NCI-H345 (cell line): ENCODE measurements at places on chromosomes 12 and 14.
A peak's percentile ranks its signal among the peaks of the same experiment; 100 is the strongest.

- no peak for DNase-seq
Measured at GRCh38 chr14:28323366-28323765, 443.2 kb upstream of the FOXG1 start.

DNA sequence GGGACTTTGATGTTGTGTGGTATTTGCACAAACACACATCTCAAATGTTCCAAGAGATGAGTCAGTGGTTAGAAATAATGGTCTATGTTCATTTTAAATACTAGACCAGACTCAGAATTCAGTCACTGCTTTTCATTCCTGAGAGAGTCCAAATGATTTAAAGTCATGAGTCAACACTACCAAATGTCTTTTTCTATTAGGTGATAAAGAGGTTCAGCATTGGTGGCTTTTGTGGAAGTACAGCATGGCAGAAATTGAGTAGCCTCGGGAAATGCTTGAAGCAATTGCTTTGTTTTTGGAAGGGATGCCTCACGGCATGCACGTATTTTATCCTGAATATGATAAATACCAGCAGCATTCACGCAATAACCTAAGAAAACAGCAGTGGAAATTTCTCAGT is 115.7 kb downstream of the DIO2 start:
- DNase-seq = no peak

DNA sequence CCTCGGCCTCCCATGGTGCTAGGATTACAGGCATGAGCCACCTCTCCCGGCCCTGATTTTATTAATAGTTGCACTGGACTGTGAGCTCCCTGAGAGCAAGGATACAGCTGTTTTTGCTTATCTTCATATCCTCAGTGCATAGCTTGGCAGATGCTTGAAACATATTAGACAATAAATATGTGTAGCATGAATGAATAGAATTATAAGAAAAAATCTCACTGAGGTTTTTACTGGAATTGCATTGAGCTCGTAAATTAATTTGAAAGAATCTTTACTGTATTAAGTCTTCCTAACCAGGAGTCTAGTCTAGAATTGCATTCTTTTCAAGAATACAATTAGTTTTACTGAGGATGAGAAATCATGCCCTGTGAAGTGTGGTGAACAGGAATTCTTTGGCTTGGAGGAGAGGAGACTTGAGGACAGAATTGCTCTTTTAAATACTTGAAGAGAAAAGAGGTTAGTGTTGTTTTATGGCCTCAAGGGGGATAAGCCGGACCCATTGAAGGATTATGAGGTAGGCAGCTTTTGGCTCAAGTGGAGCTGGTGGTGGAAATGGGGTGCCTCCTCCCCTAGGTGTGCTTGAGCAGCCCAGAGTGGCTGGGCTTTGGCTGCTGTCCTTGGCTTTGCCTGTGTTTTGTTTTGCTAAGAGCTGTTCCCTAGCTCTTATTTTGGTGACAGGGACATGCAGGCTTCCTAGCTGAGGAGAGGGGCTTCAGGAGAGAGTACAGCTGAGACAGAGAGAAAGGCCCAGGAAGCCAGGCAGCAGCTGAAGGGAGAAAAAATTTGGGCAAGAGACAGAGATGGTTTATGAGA is 34.0 kb downstream of the PLEKHD1 start:
- no peak for DNase-seq

DNA sequence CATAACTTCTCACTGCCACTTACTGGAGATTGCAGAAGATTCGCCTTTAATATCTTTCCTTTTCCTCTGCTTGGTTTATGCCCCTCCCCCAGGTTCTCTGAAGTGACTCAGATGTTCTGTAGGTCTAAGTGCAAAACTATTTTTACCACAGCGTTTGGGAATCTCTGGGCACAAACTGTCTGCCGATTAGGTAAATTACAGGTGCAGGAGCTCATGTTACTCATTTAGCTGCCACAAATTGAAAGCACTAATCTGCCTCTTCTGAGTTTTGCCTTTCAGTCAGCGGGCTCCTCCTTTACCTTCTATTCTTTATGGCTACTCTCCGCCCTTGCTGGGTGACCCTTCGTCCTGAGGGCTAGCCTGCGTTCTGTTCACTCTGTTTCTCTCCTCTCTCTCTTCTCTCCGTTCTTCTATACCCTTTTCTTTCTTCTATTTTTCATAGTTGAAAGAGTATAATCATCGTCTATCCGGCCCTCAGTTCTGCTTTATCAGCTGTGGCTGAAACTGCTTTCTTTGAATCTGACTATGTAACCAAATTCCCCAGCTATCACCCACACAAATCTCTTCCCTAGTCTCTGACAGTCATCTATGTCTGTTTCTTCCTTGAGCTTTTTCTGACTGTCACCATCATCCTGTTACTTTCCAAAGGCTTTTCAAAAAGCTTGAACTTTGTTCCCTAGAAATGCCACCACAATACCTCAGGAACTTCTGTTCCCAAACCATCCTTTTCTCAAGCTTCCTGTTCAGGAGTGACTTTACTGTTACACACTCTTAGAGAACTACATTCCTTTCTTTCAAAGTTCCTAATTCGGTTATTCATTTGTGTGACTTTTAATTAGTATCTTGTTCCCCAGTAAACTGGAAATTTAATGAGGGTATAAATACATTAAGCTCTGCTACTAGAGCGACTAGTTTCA is 4.3 kb upstream of the MYF6 start:
- no peak for DNase-seq

- no peak for DNase-seq
Measured at GRCh38 chr14:23319746-23320583, 1.3 kb upstream of the PABPN1 start.

- no peak for DNase-seq
Measured at GRCh38 chr12:132186857-132187620, 42.8 kb downstream of the NOC4L start.

DNA sequence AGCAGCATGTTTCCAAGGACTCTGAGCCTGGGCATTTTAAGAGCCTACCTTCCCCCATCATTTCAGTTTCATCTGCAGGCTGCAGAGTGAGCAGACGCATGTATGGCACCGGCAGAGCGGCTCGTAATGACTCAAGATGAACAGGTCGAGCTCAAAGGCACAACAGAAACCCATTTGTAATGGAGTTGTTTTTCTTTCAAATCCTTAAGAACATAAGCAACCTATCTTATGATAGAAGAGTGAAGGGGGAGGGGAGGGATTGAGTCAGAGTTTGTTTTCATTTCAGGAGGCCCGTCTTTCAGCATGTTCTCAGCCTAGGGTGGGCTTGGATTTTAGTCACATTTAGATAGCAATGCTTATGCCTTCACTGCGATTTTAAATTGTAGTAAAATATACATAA is 54.9 kb upstream of the CISTR start:
- DNase-seq = no peak

DNA sequence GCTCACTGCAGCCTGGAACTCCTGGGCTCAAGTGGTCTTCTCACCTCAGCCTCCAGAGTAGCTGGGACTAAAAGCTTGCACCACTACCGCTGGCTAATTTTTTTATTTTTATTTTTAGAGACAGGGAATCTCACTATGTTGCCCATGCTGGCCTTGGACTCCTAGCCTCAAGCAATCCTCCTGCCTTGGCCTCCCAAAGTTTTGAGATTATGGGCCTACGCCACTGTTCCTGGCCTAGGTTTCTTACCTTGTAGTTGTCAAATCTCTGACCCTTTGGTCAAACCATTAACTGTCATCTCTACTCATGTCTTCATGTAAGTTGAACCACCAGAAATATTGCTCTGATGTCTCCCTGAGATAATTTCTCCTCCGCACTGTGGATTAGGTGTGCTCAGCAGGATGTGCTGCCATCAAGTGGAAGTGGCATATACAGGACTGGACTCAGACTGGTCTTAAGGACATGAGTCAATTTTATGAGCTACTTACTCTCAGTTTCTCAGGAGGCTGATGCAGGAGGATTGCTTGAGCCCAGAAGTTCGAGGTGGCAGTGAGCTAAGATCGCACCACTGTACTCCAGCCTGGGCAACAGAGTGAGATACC is 28.5 kb downstream of the ACTR6 start:
- no peak for DNase-seq

- no peak for DNase-seq
Measured at GRCh38 chr12:62840806-62841205, 94.1 kb downstream of the PPM1H start.

DNA sequence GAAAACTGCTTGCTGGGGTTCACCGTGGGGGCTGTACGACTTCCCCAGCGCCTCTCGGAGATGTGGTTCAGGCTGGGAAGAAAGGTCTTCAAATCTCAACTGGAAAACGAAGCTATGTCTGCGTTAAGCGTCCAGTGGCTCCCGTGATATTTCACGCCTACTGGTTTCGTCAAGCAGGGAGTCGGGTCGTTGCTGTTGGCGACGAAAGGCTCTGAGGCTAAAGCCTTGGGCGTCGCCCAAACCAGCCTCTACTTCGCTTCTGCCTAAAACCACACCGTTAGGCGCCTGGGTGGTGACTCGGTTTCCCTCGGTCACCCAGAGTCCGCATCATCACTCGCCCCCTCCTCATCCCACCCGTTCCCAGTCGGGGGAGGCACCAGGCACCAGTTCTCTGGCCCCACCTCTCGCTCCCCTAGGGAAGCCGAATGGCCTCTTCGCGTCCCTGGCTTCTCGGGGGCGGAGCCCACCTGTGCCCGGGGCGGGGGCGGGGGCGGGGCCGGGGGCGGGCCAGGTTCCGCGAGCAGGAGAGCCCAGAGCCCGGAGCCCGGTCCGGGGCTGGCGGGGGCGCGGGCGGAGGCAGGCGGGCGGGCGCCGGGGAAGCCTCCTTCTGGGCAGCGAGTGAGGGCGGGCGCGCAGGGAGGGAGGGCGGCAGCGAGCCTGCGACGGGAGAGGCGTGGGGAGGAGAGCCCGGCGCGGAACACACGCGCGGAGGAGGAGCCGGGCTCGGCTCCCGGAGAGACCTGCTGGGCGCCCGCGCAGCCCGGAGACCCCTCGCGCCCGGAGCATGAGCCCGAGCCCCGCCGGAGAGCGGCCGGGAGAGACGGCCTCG is at the start of gene B4GALNT3:
B4GALNT3 (plus strand) TSS at position 510 of the 829 bp plus-strand sequence. CDS start 438 bp downstream, outside the sequence.
- DNase-seq = peak; percentile 67

DNA sequence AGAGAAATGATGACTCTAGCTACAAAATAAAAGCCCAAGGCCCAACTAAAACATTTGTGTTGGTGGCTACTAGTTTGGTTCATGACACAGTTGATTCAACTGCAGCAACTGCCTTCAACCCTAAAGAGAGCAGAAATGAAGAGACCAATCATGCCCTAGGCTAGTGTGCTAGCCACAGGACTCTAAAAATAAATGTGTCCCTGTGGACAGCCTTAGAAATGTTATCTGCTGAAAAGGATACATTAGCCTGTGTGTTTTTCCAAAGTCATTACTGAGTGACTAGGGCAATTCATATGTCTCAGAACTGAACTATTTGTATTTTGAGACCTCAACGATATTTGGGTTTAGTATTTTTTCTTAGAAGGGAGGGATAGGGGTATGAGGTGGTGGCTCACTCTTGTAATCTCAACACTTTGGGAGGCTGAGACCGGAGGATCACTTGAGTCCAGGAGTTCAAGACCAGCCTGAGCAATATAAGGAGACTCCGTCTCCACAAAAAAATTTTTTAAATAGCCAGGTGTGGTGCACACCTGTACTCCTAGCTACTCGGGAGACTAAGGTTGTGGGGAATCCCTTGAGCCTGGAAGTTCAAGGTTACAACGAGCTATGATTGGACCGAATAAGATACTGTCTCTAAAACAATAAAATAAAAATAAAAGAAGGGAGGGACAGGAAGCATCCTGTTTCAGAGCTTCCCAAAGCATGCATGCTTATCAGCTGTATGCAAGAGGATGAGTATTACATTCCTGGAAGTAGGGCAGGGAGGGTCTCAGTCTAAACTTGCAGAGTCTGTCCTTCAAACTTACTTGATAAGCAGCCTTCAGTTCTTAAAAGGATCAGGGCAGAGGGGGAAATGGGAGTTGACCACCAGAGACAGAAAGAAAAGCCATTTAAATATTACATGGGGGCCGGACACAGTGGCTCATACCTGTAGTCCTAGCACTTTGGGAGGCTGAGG is 29.6 kb upstream of the NAP1L1 start:
- DNase-seq = no peak

DNA sequence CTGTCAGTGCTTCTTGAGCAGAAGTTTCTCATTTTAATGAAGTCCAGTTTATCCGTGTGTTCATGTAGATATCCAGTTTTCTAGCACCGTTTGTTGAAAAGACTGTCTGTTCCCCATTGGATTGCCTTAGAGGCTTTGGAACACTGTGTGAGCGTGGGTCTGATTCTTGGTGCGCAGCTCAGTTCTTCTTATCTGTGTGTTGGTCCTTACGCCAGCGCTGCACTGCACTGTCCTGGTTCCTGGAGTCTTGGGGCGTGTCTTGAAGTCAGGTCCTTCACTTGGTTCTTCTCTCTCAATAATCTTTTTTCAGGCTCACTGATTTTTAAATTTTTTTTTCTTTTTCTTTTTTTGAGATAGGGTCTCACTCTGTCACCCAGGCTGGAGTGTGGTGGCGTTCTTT is 25.5 kb downstream of the EP400 start:
- DNase-seq = no peak

DNA sequence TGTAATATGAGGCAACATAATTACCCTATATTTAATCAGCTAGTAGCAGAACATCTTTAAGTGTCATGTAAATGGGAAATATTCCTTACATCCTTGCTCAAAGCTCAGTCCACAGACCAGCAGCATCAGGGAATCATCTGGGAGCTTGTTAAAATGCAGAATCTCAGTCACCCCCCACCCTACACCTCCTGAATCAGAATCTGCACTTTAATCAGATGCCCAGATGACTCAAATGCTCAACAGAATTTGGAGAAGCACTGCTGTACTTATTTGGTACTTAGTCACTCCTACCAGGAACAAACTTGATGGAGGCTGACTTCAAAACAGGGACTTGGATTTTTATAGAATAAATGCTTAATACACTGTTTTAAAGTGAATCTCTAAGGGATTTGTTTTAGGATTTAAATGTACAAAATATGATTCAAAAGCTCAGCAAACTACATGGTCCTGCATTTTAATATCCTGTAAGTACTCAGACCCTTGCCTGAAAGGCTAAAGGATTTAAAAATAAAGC is 96.5 kb downstream of the ARMH4 start:
- DNase-seq = no peak

GRCh38 chr14:103391048-103391447 is 5.8 kb downstream of the MARK3 start:
- DNase-seq = peak; percentile 4

- no peak for DNase-seq
Measured at GRCh38 chr12:34376133-34376799, 354.0 kb downstream of the ALG10 start.
